ENCODE measurements at places on chromosomes 6 and 20. TPM values are rescaled to one million over a fixed set of nuclear protein-coding genes. Genes with fewer than 3 reads are reported as not detected.

GRCh38 chr20:57435498-57436222 lies 44.5 kb downstream of the RBM38 start:
- no peak for ATAC-seq

GRCh38 chr6:144297511-144298100 lies 12.5 kb downstream of the UTRN start:
- no peak for ATAC-seq

- peak; percentile 77 for ATAC-seq
These were observed 9.3 kb upstream of the KCNK15 start for GRCh38 chr20:44736170-44737021.

- ATAC-seq: no peak
These were observed 124.4 kb upstream of the KCNK16 start for GRCh38 chr6:39446909-39447308.

DNA sequence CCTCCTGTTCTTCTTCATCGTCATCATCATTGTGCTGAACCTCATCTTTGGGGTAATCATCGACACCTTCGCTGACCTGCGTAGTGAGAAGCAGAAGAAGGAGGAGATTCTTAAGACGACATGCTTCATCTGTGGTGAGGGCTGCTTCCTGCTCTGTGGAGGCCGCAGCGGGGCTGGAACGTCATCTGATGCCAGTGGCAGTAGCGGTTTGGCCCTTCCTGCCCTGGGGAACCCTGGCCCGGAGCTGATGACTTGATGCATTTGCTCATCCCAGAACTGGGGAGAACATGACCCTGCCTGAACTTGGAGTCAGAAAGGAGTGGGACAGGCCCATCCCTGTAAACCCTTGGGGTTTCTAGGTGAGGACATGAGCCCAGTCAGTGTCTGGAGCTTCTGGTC lies 18.7 kb downstream of the UQCC2 start:
- no peak for ATAC-seq

DNA sequence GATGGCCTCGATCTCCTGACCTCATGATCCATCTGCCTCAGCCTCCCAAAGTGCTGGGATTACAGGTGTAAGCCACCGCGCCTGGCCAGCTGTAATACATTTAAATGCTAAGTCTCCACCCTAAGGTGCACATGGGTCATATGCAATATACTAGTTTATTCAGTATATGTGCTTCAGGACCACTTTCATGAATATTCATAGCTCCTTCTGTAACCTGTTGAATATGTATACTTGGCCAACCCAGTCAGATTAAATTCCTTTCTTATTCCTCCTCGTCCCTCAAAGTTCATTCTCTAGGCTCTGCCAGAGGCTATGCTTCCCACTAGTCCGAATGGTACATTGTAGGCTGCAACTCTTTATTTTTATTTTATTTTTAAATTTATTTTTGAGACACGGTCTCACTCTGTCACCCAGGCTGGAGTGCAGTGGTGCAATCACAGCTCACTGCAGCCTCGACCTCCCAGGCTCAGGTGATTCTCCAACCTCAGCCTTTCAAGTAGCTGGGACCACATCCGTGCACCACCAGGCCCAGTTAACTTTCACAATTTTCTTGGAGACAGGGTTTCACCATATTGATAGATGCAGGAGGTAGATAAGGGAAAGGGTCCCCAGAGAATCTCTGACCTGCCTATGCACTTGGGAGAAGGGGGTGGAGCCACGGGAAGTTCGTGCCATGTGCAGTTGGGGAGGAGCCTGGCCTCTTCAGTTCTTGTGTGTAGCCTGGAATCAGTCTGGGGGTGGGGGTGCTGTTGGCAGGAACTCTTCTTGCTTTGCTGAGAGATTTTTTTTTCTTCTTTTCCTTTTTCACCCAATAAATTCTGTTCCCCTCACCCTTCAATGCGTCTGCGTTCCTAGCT lies 41.3 kb upstream of the DDR1 start:
- no peak for ATAC-seq

The FOXS1 gene
- total RNA-seq: 3.9 TPM

The SALL4 gene
- not detected for total RNA-seq

The TM9SF4 gene
- 21.4 TPM for total RNA-seq

The WFDC2 gene
- total RNA-seq: 7.0 TPM

Measured in gastroesophageal sphincter (tissue), 4 donors.